ENCODE measurements at places on chromosomes 4 and X.

GRCh38 chr4:34935739-34936138 is 1308.6 kb downstream of the ARAP2 start:
- no peak for DNase-seq

DNA sequence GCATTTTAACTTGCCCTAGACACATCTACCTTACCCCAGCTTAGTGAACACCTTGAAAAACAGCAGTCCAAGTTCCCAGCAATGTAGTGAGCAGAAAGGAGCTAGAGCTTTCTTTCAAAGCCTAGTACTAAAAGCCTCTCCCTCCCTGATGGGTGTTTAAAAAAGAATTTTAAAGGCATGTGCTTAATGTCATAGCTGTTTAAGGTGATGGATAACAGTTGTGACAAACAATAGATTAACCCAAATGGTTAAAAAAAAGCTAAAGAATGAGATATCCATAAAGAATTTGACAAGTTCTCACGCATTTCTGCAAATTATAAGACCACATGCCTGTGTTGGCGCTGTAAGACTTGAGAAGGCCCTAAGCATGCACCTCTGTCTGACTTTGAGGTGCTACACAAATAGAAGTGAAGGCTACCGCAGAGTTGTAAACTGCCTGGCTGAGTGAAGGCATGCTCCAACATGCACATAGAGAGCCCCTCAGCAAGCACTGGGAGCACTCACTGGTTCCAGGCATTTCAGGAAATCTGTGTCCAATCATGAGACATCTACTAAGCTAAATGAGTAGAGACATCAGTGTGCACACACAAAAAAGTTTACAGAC is 94.0 kb downstream of the PHF8 start:
- no peak for DNase-seq

- no peak for DNase-seq
These were observed 259.0 kb upstream of the TRPC5 start for GRCh38 chrX:112341598-112341997.

GRCh38 chr4:189117426-189117825 is 823.2 kb upstream of the FRG1 start:
- DNase-seq, result no peak

DNA sequence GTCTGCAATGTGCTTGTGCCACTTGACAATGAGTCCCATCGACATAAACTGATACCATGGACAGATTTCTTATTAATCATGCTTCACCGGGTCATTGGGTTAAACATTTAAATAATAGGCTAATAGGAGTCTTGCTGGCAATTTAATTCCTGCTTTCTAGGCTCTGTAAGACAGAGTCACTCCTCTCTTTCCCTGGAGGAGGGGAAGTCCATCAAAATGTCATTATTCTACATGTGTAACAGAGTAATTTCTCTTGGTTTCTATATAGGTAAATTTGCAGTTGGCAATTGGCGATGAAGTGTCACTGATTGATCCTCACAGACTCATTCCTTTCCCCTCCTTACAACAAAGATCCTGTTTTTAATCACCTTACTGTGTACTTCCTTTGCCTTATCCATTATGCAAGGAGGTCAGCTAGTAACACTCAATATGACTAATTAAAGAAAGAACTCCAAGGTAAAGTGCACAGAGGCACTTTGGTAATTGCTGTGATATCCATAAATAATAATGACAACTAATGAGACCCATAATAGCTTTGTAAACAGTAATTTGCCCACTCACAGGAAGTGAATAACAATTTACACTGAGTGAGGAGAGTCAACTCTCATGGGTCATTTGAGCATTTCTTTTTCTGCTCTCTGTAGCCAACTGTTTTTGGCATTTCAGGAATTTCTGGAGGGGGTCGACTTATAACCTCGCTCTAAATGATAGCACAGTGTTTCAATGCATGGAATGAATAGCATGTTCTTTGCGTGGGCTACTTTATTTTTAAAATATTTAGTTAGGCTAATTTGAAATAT is 184.0 kb downstream of the UGT8 start:
- DNase-seq, result no peak

DNA sequence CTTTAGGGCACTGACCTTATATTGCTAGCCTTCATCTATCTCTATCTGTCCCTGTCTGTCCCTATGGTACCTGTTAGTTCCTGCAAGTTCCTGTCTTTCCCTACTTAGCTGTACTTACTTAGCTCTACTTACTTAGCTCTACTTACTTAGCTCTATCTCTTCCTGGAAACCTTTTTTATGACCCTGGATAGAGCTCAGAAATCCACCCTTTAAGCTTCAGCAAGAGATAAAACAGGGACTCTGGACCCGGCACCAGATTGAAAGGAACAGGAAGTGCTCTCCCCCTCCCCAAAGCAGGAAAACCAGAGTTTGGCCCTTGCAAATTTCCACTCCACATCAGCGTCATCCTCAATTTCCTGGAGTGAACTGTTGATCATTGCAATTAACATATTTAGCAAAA is 12.3 kb upstream of the IL9R start:
- no peak for DNase-seq

DNA sequence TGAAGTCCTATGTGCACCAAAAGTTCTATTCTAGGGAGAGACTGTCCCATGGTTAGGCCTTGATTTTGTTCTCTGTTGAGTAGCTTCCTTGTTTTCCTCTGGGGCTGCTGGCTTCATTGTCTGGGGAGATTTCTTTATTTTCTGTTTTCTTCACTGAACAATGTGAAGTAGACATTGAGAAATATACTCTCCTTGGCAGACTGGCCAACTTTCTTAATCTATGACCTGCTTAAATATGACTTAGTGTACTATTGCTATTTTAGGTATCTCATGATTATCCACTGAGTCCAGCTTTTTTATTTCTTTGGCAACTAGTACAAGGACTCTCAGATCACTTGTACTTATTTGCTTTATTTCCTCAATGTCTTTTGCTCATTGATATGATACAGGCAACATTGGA is 1594.6 kb downstream of the ARAP2 start:
- no peak for DNase-seq

- no peak for DNase-seq
These were observed 92.2 kb downstream of the STIM2 start for GRCh38 chr4:26952891-26953290.

GRCh38 chr4:20617678-20618396 is 82.4 kb upstream of the PACRGL start:
- DNase-seq, result no peak
